Gastroesophageal sphincter (tissue), 4 donors: ENCODE measurements at places on chromosomes 16 and 17. TPM values are rescaled to one million over a fixed set of nuclear protein-coding genes. Genes with fewer than 3 reads are reported as not detected.

DNA sequence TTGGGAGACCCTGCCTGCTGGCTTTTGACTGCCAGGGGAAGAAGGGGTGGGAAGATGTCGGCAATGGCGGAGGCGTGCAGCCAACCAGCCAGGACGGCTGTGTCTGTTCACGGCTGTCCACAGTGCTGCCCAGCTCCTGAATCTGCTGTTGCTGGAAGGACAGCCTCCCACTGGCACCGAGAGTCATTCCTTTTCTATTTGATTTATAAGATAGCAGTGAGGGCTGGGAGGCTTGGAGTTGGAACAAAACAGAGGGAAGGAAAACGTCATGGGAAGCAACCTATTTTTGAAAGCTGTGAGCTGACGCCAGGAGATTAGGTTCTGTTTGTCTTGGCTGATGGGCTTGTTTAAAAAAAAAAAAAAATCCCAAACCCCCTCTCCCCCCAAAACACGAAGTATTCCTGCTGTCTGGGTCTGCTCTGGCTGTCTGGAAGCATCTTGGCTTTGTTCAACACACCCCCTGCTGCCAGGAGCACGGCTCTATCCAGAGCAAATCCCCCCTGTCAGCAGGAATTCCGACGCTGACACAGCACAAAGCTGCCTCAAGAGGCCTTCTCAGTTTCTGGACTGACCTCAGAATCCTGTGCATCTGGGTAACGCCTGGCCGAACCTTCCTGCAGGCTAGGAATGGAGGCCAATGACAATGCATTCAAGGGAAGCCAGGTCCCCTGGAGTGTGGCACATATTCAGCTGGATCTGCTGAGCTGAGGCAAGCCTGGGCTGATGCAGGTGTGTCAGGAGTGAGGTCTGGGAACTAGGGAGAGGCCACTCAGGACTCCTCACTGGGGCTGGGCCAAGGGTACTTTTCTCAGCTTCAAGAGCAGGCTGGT is 41.0 kb upstream of the SREBF1 start:
- peak; percentile 91 for ATAC-seq

GRCh38 chr16:46897471-46897870 is 13.3 kb downstream of the GPT2 start:
- no peak for ATAC-seq

DNA sequence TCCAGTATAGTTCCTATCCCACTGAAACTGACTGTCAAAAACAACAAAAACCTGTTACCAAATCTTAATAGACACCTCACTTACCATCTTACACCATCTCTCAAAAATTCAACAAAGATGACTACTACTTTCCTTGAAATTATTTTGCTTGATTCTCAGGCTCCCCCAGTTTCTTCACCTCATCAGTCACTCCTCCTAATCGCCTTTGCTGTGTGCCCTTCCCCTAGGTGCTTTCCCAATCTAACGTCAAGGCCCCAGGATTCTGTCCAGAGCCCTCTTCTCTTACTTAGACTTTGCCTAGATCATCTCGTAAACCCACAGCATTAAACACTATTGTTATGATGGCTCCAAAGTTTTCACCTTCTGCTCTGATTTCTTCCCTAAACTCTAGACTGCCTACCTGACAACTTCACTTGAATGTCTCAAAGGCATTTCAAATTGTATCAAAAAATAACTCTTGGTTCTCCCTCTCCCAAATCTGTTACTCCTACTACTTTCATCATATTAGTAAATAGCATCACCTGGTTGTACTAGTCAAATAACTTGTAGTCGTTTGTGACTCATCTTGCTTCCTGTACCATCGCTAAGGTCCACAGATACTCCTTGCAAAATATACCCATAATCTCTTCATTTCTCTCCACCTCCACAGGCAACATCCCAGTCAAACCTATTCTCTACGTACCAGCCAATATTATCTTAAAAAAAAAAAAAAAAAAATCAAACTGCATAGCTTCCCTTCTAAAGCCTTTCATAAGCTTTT is 18.0 kb downstream of the C16orf87 start:
- no peak for ATAC-seq

DNA sequence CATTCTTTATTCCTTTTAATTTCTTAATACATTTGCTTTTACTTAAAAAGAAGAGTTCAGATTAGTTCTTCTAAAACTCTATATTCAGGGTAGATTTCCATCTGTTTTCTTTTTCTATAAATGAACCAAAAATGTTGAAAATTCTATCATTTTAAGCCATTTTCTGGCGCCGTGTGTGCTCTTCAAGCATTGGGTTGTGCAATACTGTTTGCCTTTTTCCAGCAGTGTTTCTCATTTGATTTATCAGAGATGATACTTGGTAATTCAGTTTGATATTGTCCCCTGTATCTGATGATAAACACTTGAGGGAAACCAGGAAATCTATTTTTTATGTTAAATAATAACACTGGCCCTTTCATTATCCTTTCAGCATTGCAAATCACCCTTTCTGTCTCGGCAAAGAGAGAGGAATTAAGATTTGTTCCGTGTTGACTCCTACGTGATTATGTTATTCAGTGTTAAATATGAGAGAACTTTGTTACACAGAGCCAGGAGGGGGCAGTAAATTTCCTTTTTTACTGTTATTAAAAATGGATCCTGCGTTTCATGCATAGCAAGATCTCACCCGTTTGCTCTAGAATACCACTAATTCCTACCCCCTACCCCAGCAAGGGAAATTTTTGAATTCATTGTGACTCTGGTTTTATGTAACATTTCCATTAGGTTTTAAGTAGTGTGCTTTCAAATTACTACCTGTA is 606.9 kb upstream of the RBFOX1 start:
- ATAC-seq: no peak

GRCh38 chr17:39208136-39208535 is 8.1 kb downstream of the RPL19 start:
- no peak for ATAC-seq

DNA sequence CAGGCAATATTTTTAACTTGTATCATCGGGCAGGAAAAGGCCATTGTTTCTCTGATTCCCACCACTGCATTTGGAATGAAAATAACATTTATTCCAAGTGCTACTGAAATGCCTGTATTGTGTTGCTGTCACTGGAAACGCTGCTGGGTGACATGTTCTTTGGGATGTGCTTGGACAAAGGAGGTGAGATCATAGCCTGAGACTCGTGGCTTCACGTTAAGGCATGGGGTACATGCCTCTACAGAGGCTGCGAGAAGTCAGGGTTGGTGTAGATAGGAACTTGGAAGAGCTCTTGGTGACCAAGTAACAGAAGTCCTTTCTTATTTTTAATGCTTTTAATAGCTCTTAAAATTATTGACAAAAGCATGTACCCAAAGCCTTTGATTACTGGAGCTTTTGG is 58.8 kb upstream of the MAF start:
- no peak for ATAC-seq

SHCBP1 gene
- total RNA-seq: 4.1 TPM
